ENCODE measurements at places on chromosomes 1 and 21.

GRCh38 chr1:243850202-243850451 is at the start of gene AKT3:
Gene AKT3, minus strand, starts transcription at chr1:243850243. Its CDS starts 7,073 bp downstream, at chr1:243843170.
- peak; percentile 45 for DNase-seq

GRCh38 chr1:71269179-71269578 is 188.3 kb upstream of the ZRANB2 start:
- DNase-seq: no peak

DNA sequence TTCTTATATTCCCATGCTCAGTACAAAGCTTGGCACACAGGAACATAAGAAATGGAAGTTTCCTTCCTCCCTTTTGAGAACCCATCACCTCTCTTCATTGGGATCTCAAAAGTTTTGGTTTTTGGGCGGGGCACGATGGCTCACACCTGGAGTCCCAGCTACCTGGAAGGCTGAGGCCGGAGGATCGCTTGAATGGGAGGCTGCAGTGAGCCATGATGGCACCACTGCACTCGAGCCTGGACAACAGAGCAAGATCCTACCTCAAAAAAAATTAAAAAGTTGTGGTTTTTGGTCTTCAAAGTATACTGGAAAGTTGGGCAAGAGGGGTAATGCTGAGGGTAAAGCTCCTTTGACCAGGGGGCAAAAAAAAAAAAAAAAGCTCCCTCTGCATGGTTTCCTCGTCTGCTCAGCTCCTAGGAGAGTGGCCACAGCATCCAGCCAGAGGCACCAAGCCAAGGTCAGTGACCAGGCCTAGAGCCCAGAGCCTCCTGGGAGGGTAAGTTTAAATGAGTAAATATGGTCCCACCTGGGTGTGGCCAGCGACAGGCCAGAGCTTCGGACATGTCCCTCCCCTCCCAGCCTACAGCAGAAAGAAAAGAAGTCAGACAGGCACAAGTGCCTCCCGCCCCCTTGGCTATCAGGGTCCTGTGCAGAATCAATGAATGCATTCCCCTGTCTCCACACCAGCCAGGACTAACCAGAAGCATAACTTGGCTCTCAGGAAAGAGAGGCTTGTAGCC is 5.0 kb downstream of the MEF2D start:
- DNase-seq: no peak

GRCh38 chr1:151062741-151063371 is 2.7 kb downstream of the MLLT11 start:
- no peak for DNase-seq

DNA sequence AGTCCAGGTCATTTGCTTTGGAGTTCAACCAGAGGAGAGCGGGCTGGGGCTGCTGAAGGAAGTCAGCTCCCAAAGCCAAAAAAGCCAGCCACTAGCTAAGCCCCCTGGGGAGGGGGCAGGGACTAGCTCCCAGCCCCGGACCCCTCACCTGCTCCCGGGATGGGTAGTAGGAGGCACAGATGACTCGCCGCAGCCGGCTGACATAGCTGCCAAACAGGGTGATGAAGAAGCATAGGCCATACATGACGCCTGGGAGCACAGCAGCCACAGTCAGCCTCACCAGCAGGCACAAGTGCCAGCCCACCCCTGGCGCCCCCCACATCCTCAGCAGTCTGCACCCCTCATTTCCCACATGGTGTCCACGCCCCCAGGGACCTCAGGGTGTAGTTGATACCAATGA is 7.4 kb downstream of the DCST2 start:
- no peak for DNase-seq

DNA sequence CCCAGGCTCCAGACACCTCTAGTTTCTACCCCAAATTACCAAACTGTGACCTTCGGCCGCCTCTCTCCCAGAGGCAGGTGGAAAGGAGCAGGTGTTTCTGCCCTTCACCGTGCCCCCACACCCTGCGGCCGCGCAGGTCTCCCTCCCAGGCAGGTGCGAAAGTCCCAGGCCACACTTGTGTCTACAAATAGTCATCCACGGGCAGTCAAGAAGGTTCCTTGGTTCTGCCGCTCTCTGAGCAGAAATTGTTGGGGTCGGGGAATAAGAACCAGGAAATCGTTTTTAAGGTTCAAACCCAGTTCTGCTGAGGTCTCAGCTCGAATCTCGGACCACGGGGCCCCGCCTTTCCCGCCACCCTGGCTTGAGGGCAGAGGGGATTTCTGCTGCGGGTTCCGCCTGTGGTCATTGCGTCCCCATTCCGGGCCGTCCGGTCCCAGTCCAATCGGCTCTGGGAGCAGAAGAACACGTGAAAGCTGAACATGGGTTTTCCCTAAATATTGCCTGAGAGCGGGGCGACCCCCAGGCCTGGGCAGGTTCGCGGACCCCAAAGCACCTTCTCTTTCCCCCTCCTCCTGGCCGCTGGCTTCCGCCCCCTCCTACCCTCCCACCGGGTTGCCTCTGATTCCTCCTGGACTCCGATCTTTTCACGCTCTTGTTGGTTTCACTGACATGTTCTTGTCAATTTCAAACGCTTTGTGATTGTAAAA is 1.2 kb upstream of the ATF3 start:
- DNase-seq: peak; percentile 28

GRCh38 chr1:192998536-192998935 is 60.6 kb downstream of the UCHL5 start:
- DNase-seq: no peak

GRCh38 chr1:153577138-153577537 is 11.5 kb upstream of the S100A2 start:
- DNase-seq: no peak

DNA sequence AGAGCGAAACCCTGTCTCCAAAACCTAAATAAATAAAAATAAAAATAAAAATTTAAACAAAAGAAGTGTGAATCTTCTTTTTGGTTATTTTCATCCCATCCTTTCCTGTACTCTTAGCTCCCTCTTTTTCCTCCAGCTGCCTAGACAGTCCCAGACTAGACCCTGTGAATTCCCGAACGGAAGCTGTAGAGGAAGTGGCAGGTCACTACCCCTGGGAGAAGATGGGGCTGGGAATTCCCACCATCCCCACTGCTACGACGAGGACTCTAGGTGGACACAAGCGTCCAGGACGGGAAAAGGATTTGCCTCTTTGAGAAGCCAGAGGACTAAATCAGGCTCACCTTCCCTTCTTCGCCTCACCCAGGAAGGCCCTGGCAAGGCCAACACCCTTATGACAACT is 12.6 kb downstream of the RHBDL2 start:
- DNase-seq: no peak

DNA sequence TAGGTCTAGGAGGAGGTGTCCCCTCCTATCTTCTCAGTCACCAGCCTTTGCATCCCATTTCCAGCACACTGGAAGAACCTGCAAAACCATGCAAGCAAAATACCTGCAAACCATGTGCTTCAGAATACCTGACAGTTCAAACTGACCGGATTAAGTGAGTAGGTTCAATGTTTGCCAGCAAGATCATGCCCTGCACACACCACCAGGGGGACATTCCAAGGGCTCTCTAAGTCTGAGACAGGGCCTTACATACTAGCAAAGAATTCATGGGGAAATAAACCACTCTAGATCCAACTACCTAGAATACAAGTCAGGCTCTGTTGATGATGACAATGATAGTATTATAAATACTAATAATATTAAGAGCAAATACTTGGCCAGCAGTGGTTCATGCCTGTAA is 27.6 kb downstream of the INPP5B start:
- no peak for DNase-seq

GRCh38 chr1:213977909-213978308 is 9.9 kb upstream of the PROX1 start:
- DNase-seq: no peak

DNA sequence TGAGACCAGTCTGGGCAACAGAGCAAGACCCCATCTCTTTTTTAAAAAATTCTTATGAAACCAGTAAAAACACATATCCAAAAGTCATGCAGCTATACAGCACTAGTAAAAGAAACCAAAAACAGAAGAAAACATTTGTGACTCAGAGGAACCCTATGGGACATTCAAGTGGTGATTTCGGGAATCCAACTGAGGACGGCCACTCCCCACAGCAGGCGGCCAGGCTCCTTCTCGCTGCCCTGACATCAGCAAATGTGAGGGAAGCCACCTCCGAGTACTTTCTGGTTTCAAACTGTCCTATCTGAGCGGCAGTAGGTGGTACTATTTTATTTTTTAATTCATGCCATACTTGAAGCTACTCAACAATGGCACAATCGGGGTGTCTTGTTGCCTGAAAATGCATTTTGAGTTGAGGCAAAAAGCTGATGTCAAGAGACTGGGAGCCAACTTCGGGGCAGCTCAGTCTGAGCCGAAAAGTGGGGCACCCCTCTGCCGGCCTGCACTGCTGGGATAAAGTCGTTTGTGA is 3.3 kb downstream of the SUMO3 start:
- DNase-seq: no peak

DNA sequence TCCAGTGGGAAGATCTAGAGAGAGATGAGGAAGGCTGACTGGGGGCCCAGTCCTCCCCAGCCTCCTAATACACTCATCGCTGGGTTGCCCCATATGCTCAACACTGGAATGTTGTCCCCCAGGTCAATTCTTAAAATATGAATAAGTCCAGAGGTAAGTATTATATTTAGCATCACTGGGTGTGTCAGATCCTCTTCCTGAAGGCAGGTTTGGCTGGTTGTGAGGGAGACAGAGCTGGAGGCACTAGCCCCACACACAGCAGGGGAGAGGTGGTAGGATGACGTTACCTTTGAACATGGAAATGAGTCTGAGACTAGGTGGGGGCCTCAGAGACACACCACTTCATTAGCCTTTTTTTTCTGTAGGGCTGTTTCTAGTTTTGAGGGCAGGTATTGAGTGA is 42.6 kb downstream of the SLC44A3 start:
- no peak for DNase-seq

GRCh38 chr1:229397762-229398161 is 36.1 kb downstream of the ACTA1 start:
- DNase-seq: no peak

- no peak for DNase-seq
Measured at GRCh38 chr1:182752077-182752988, 37.2 kb upstream of the NPL start.

- DNase-seq: no peak
Measured at GRCh38 chr1:11787804-11788436, 17.8 kb downstream of the MTHFR start.

DNA sequence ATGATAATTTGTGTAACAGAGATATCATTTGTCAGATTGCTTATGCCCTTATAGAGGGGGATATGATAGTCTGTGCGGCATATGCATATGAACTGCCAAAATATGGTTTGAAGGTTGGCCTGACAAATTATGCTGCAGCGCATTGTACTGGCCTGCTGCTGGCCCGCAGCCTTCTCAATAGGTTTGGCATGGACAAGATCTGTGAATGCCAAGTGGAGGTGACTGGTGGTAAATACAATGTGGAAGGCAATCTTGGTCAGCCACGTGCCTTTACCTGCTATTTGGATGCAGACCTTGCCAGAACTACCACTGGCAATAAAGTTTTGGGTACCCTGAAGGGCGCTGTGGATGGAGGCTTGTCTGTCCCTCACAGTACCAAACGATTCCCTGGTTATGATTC is 82.4 kb downstream of the ZMYM4 start:
- DNase-seq: no peak

DNA sequence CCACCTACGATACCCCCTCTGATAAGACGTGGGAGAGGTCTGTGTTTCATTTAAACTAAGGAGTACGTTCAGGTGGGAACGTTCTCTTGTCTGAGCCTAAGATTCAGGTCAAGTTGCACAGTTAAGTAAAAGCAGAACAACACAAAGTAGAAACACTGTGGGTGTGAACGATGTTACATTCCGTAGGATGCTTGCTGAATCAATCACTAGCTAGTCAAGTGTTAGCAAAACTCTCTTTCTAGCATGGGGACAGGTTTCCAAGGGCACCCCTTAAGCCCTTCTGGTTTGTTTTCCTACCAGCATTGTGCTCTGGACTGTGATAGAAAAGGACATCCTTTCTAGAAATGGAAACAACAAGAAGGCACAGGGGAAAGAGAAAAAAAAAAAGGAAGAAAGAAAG is 13.3 kb downstream of the C1orf162 start:
- DNase-seq: no peak

GRCh38 chr1:3905266-3905952 is 5.3 kb upstream of the C1orf174 start:
- DNase-seq: no peak

- DNase-seq: no peak
Measured at GRCh38 chr1:25692560-25692959, 76.0 kb downstream of the MAN1C1 start.

GRCh38 chr1:244659694-244660093 is 6.8 kb downstream of the DESI2 start:
- no peak for DNase-seq

GRCh38 chr1:115134850-115135480 is 45.7 kb upstream of the TSPAN2 start:
- DNase-seq: no peak

GRCh38 chr1:115179397-115180079 is 90.2 kb upstream of the TSPAN2 start:
- no peak for DNase-seq

DNA sequence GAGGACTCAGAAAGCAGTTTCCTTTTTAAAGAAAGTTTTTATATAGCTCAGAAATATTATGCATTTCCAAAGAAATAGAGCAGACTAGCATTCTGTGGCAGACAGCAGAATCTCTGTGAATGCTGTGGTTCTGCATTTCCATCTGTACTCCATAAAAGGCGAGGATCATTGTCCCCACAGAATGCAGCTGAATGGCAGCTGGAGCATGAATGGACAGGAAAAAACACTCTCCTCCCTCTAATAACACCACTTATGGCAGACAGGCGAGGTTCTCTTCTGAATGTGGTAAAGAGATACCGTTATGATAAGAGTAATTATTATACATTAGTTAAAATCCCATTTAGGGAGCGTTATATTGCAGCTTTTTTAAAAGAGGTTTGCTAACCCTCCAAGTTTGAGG is 81.4 kb upstream of the WLS start:
- no peak for DNase-seq

GRCh38 chr1:93288558-93288957 is 57.1 kb upstream of the DR1 start:
- no peak for DNase-seq

GRCh38 chr21:38032082-38032801 is 116.0 kb upstream of the KCNJ6 start:
- no peak for DNase-seq

GRCh38 chr1:4344065-4344732 is 310.2 kb upstream of the AJAP1 start:
- DNase-seq: no peak

DNA sequence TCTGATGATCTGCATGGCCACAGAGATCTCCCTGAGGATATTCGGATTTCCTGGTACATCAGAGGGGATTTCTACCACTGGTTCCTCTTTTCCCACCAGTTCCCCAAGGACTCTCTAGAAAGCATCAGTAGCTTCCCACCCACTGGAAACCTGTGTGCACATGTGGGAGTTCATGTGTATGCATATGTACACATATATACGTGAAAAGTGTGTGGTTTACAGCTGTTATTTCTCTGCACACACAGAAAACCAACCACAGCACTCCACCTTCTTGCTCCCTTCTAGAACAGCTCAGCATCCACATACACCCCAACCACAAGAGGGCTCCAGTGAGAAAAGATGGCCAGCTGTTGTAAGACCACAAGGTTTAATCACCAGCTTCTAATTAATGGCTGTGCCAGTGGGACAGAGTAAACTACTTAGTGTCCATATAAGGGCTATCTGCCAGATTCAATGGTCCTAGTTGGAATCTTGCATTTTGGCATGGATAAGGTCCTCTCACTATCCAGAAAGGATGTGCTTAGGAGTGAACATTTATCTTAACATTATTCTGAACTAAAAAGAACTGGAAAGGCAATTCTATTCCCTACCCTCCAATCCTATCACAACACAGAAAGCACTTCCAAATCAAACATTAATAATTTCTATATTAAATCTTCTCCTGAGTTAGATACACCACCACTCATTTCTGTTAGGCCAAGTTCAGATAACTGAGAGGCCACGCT is 24.1 kb downstream of the GPR3 start:
- no peak for DNase-seq
